ENCODE measurements at places on chromosomes 3 and 15. TPM values are rescaled to one million over a fixed set of nuclear protein-coding genes. Genes with fewer than 3 reads are reported as not detected.

The CPNE9 gene
- not detected for total RNA-seq

The TEX55 gene
- not detected for total RNA-seq

The HCLS1 gene
- total RNA-seq = 43.8 TPM

The NBEAL2 gene
- total RNA-seq = 82.9 TPM

The SLC28A2 gene
- total RNA-seq = not detected

The CAMKV gene
- not detected for total RNA-seq

The TNNC1 gene
- 0.27 TPM for total RNA-seq

The P2RY14 gene
- not detected for total RNA-seq

The CLDN16 gene
- total RNA-seq = not detected
